Bronchus fibroblast of lung (primary cell): ENCODE measurements at places on chromosomes 2 and 18. TPM values are rescaled to one million over a fixed set of nuclear protein-coding genes. Genes with fewer than 3 reads are reported as not detected.

The EXOC6B gene
- 8.8 and 11.8 TPM in 2 replicates for total RNA-seq

The PNO1 gene
- 15.1 and 19.2 TPM in 2 replicates for total RNA-seq

The SCYGR5 gene
- total RNA-seq, result not detected in 2 replicates

The PLCL1 gene
- under 0.01 and 0.17 TPM in 2 replicates for total RNA-seq

The TRAPPC12 gene
- 61.4 and 65.0 TPM in 2 replicates for total RNA-seq

The PTMA gene
- total RNA-seq, result 756 and 1,171 TPM in 2 replicates

The ZAP70 gene
- total RNA-seq, result not detected in 2 replicates

The GALNT5 gene
- 9.5 and 11.1 TPM in 2 replicates for total RNA-seq

The ANKAR gene
- total RNA-seq, result 0.67 and 1.3 TPM in 2 replicates

The C1GALT1C1L gene
- 0.50 and 1.0 TPM in 2 replicates for total RNA-seq

The PLB1 gene
- total RNA-seq, result 0.34 and 1.5 TPM in 2 replicates

The UPP2 gene
- total RNA-seq, result not detected in 2 replicates

The SCN7A gene
- total RNA-seq, result 0.74 and 0.84 TPM in 2 replicates

The DNAH6 gene
- total RNA-seq, result under 0.01 and 0.34 TPM in 2 replicates

The CHRNA1 gene
- total RNA-seq, result 0.15 and 0.34 TPM in 2 replicates

The HMSD gene
- 0.45 and 0.50 TPM in 2 replicates for total RNA-seq

The GAREM1 gene
- 2.2 and 3.0 TPM in 2 replicates for total RNA-seq

The WNT10A gene
- total RNA-seq, result not detected in 2 replicates

The TYMS gene
- 80.9 and 96.5 TPM in 2 replicates for total RNA-seq

The STAT4 gene
- total RNA-seq, result under 0.01 and 0.15 TPM in 2 replicates

The MYOM1 gene
- 0.15 TPM in 1 of 2 replicates, not detected in the other for total RNA-seq

The COPS7B gene
- 23.9 and 28.4 TPM in 2 replicates for total RNA-seq

The SH3RF3 gene
- 9.8 and 10.0 TPM in 2 replicates for total RNA-seq

The SFTPB gene
- not detected in 2 replicates for total RNA-seq

The INHA gene
- not detected in 2 replicates for total RNA-seq

The LYPD6 gene
- 3.6 and 4.5 TPM in 2 replicates for total RNA-seq

The STRADB gene
- 28.4 and 31.8 TPM in 2 replicates for total RNA-seq

The CLIP4 gene
- total RNA-seq, result 14.7 and 18.0 TPM in 2 replicates

The COLEC11 gene
- 0.50 and 0.59 TPM in 2 replicates for total RNA-seq

The KLHL41 gene
- total RNA-seq, result 0.30 and 0.34 TPM in 2 replicates

The MC5R gene
- total RNA-seq, result not detected in 2 replicates

The TLX2 gene
- 0.15 and 0.34 TPM in 2 replicates for total RNA-seq
